NCI-H748 treated with DMSO at 0.1 percent for 48 hours (cell line): ENCODE measurements at places on chromosomes 6 and 20.

GRCh38 chr6:4808396-4808795, 32.2 kb downstream of the CDYL start:
- no peak for DNase-seq

DNA sequence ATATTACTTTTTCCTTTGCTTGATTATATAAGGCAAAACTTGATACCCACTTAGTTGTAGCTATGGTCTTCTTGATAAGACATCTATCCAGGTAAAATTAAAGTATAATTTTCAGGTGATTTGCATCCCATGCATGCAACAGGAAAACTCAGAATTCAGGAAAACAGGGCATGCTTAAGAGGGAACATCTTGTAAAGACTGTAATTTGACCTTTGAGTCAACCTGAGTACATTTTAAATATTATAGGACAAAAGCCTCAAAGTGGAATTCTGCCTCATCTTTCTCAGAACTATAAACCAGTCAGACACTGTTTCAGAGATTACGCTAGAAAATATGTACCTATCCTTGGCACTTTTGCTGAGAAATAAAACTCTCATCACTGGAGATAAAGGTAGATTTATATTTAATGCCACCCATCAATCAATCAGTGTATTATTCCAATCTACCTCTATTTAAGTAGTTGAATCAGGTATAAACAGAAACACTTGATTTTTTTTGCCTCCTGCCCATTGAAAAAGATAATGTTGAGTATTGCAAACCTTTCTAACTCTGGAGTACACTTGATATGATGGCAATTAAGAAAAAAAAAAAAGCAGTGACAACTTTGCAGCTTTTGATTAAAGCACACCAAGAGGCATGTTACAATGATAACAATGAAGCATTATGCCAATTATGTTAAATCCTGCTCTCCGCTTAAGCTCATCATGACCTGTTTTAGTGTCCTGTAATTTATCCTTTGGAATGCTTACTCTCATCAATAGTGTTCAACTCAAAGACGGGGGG, 2.8 kb downstream of the CITED2 start:
- DNase-seq = no peak

GRCh38 chr6:167766986-167767714, 59.6 kb upstream of the AFDN start:
- DNase-seq = no peak

DNA sequence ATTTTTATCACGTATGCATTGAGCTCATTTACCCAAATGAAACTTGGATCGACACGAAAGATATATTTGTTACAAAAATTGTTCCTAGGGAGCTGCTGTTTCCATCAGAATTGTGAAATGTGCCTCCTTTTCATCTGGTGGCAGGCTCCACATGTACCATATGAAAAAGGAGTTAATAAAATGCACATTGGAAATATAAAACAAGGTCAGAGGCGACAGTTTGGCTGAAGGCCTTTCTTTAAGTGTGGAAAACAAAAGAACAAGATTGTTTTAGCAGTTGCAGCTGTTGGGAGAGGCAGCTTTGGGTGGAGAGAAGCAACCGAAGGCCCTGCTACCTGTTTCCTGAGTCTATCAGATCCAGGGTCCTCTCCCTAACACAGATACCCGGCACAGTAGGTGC, 334.5 kb upstream of the NT5E start:
- no peak for DNase-seq
